Panc1 (cell line): ENCODE measurements at places on chromosomes 7 and 10. TPM values are rescaled to one million over a fixed set of nuclear protein-coding genes. Genes with fewer than 3 reads are reported as not detected.
A peak's percentile ranks its signal among the peaks of the same experiment; 100 is the strongest.

Gene CPA4
- 3.1 TPM for total RNA-seq

DNA sequence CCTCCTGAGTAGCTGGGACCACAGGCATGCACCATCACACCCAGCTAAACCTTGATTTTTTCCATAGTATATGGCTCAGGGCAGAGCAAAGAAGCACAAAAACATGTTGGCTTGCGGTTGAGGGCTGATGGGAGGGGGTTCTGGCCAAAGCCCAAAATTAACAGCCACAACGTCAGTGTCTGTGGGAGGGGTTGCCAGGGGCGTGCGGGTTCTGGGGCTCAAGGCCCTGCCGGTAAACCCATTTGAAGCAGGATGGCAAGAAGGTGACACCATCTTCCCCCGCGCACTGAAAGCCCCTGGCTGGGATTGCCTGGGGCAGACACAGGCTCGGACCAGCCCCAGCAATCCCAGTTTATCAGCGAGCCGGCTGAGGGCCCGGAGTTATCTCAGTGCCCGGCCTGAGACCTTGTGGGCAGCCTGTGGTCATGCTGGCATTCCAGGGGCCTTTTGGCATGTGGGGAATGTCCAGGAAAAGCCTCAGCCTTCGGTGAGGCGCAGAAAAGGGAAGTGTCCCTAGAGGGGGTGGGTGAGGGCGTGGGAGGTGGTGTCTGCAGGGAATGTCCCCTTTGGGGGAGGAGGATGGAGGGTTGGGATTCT lies 167.7 kb upstream of the TNRC18 start:
- H3K4me3 ChIP-seq = no peak overlapping the region
- H3K4me1 ChIP-seq = peaks cover 39% of the 10 kb centered on the region
- DNase-seq = no peak
- H3K27ac ChIP-seq = peak overlapping the region; percentile 29; the same call in 1 of the 2 replicates
- no peaks in the 10 kb centered on the region for H3K27me3 ChIP-seq

DNA sequence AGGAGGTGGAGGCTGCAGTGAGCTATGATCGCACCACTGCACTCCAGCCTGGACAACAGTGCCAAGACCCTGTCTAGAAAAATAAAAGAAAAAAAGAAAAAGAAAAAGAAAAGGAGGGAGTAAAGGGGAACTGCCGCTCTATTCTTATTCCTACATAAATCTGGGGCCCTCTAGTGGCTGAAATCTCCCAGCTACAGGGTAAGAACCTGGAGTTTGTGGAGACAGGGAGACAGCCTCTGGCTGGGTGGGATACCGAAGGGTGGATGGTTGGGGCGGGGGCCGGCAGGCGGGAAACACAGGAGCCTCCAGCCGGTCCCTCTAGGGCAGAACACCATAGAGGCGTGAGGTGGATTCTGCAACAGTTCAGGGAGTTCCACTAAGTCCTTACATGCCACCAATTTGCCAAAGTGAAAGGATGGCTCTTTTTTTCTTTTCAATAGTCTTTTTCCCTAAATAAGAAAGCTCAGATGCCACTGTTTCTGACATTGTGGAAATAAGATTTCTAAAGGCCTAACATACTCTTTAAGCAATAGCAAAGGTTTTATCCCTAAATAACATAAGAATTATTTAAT lies 117.3 kb downstream of the SVIL start:
- peaks cover 8% of the 10 kb centered on the region; the same call in 1 of the 2 replicates for H3K36me3 ChIP-seq
- no peaks in the 10 kb centered on the region for H3K27me3 ChIP-seq
- no peak overlapping the region for H3K27ac ChIP-seq
- H3K4me1 ChIP-seq = no peaks in the 10 kb centered on the region
- no peak for DNase-seq

DNA sequence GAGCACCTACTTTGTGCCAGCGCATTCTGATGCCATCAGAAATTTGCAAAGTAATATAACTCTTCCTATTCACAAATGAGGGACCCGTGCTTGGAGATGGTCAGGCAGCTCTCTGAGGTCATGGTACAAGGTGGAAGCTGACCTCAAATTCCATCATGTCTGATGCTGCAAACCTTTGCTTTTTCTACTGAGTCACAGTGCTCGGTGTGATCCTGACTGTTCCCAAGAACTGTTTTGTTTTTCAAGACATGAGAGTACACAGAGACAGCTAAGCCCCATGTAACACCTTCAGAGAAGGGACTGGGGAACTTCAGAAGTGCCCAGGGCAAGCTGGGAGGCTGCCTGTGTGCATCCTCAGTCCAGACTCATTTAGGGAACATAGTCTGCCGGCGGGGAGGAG lies 111.3 kb downstream of the FRMD4A start:
- no peaks in the 10 kb centered on the region for H3K4me1 ChIP-seq
- H3K4me3 ChIP-seq = no peak overlapping the region
- H3K36me3 ChIP-seq = no peaks in the 10 kb centered on the region
- no peaks in the 10 kb centered on the region for H3K27me3 ChIP-seq

- H3K27me3 ChIP-seq = peaks cover 2% of the 10 kb centered on the region; the same call in 1 of the 2 replicates
- H3K27ac ChIP-seq = no peak overlapping the region
Observed at GRCh38 chr10:47060993-47061500, 149.8 kb downstream of the PTPN20 start.

DNA sequence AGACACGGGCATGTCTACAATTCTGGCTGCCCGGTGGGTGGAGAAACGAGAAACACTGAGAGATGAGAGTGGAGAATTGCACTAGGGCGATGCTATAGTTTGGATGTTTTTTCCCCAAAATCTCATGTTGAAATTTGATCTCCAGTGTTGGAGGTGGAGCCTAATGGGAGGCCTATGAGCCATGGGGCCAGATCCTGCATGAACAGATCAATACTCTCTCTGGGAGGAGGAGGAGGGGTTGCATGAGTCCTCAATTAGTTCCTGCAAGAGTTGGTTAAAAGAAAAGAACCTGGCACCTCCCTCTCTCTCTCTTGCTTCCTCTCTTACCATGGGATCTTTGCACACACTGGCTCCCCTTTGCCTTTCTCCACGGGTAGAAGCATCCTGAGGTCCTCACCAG lies 299.1 kb downstream of the CALN1 start:
- no peak overlapping the region for H3K4me3 ChIP-seq
- DNase-seq = no peak
- H3K27me3 ChIP-seq = no peaks in the 10 kb centered on the region
- no peak overlapping the region for H3K27ac ChIP-seq

DNA sequence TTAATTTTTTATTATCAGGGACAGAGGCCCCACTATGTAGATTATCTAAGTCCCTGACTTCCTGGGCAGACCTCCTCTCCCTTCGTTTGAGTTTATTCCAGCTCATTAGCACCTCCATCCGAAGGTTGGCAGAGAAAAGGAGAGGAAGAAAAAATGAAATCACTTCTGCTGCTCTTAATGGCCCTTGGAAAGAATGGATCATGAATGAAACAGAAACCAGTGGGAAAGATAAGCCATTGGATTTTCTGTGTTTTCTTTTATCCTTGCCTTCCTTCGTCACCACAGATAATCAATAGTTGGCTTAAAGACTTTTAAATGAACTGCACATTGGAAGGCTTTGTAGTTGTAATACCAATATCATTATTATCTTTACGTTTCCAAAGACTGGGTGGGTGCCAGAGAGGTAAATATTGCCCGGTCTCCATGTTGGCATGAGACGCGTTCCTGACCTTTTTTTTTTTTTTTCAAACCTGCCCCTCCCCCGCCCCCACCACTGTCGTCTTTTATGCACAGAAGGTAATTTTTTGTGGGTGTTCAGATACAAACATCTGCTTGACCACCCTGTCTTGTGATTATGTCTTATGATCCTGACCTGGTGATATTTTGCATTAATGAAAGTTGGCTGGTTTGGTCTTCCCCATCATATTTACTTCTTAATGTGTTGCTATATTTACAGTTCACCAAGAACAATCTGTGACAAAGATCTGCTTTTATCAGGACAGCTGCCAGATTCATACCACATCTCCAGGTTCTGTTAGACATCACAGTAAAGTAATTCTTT lies 116.8 kb downstream of the ARID5B start:
- no peaks in the 10 kb centered on the region for H3K27me3 ChIP-seq
- no peak for DNase-seq
- H3K27ac ChIP-seq = peak overlapping the region; percentile 57
- peaks cover 50% of the 10 kb centered on the region for H3K4me1 ChIP-seq
- no peak overlapping the region for H3K4me3 ChIP-seq
